Stimulated activated CD8-positive, alpha-beta memory T cell treated with anti-CD3 and anti-CD28 coated beads, Interleukin-4, amount 100 ng/mL, for 1 hour (primary cell): ENCODE measurements at places on chromosomes 7 and 10.

DNA sequence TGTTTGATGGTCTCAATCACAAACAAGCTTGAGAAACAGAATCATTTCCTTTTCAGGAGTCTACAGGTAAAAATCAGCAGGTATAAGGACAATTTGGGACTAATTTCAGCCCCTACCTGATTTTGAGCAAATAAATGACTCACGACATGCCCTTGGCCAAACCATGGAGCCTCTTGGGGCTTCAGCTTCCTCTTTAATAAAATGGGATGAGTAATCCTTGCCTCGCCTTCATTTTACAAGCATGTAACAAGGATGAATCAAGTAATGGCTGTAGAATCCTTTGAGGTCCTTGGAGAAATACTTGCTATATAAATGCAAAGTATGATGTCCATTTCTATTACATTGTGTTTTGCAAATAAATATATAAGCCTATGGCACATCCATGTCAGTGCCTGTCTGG is 212.8 kb upstream of the PODXL start:
- no peak for DNase-seq

DNA sequence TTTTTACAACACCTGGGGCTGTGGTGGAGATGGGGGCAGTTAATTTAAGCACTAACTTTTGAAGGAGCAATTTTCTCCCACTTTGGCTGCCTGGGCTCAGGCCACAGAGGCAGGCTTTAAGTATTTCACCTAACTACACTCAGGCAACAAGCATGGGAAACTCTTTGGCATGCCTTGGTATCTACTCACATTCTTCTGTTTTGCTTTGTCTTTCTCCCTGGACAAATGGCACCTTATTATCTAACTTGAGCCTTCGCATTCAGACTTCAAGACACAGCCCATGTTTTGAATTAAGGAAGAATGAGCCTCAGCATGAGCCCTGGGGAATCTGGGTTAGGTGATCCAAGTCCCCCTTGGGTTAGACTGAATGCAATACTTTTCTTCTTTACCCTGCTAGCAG is 31.8 kb upstream of the BMPER start:
- no peak for DNase-seq

DNA sequence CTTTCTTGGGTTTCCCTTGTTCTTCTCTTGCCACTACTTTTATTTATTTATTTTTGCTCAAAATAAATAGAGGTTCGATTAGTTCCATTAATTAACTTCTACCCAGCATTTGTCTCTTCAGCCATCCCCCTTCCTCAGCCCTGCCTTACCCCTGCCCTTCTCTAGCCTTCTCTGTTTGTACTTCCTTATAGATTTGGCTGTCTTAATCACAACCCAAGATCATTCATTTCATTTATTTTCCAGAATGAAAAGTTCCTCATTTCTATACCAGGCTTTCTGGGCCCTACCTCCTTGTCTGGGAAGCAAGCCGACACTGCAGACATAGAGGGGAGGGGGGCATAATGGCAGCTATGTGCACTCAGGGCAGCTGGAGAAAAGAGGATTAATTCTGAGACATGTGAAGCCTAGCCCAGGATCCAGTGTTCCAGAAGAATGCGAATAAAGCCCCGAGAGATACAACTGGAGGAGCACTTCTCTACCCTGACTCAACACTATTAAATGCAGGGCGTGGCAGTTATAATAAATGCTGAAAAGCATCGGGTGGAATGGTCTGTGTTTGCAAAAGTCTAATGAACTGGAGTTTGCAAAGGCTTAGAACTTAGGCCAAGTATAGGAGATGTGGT is 6.4 kb upstream of the PDCD4 start:
- DNase-seq, result no peak

DNA sequence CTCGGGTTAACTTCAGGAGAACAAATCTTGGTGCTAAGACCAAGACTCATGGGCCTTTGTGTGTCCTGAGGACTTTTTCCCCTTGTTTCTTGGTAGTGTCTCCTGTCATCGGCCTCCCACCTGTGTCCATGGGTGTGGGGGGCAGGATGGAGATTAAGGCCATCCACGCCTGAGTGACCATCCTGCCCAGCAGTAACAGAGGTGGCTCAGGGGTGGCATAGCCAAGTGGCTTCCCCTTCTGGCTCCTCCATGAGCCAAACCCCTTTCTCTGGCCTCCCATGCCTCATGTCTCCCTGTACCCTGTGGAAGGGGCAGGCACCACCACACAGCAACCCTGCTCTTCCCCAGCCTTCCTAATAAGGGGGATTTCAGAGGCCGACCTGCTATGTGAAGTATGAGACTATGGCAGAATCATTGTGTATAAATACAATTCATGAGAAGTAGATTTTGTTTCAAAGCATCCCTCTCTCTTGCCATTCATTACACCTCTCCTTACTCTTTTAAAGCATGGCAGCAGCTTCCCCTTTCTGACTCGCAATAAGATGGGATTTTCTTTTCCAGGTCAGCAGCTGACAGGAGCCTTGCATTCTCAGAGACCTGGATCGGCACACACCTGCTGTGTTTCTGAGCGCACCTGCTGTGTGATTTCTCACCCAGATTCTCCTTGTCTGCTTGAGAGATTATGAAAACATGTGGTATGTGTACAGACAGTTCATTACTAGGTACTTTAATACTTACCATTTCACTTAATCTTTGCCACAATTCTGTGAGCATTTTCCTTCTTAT is 102.5 kb downstream of the XPNPEP1 start:
- DNase-seq, result no peak

GRCh38 chr7:54799792-54800191 is 40.8 kb upstream of the SEC61G start:
- no peak for DNase-seq

- DNase-seq, result no peak
These were observed 16.5 kb upstream of the NT5C3A start for GRCh38 chr7:33079096-33079495.

DNA sequence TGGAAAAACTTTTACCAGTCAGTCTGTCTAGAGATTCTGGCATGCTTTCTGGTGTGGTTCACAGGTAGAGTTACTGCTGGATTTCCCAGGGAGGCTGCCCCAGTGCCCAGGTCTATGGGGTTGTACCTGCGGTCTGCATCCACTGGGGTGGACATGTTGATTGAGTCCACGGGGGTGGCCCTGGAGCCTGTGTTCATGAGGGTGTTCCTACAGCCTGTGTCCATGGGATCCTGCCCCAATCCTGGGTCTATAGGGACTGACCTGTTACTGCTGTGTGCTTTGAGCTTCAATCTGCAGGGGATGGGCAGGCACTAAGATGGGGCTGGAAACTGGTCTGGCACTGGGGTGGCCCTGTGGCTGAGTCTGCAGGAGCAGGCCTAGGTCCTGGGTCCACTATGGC is 54.5 kb upstream of the PRPS1L1 start:
- no peak for DNase-seq

DNA sequence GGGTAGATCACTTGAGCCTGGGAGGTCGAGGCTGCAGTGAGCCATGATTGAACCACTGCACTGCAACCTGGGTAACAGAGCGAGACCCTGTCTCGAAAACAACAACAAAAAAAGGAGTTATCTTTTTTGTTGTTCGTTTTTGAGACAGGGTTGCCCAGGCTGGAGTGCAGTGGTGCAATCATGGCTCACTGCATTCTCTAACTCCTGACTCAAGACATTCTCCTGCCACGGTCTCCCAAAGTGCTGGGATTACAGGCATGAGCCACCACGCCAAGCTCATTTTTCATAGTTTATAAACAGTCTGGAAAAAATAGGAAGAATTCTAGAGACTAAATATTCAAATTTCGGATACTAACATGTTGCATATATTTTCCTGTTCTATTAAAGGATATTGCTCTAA is 29.4 kb downstream of the SFXN4 start:
- DNase-seq, result no peak

GRCh38 chr7:157442993-157443831 is 106.4 kb downstream of the DNAJB6 start:
- DNase-seq, result no peak

DNA sequence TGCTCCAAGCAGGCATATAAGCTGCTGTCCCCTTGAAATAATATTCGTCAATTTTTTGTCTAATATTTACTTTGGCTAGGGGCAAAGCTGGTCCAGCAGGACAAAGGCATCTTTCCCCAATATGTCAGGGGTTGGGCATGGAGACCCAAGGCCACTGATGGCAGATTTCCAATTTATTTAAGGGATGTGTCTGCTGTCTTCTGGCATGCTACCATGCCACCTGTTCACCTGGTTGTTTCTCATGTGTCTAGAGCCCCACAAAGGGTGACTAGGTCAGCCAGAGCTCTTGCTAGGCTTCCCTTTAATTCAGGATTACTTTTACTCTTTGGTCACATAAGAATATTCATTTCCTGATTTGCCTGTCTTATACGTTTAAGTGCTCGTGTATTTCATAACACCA is 22.1 kb upstream of the SYPL1 start:
- no peak for DNase-seq

DNA sequence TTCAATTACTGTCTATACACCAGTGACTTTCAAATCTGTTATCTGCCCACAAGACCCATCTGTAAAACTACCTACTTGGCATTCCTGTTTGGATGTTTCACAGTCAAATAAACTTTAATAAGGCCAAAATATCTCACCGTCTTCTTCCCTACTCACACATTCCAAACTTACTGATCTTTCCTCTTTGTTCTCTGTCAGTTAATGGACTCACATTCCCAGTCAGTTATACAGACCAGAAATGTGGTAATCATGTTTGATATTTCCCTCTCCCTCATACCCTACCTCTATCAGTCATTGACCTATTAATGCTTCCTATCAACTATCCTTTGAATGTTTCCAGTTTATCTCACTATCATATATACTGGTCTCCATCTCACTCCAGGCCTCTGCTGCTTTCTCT is 28.5 kb upstream of the HDAC9 start:
- DNase-seq, result no peak

GRCh38 chr10:79417731-79418130 is 27.7 kb downstream of the ZCCHC24 start:
- no peak for DNase-seq

DNA sequence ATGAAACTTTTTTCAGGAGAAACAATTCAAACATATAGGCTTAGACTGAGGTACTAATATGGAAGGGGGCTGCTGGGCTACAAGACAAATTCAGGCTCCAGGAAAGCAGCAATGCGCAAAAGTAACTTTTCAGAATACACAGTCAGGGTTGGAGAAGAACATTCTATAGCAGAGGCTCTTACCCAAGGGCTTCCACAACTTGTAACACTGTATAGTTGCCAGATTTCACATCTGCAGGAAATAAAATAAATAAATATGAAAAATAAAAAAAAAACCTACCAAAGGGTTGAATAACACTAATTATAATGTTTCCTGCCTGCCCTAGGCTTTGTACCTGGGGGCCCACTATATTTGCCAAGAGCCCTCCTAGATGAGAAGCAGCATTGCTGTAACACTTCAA is 14.3 kb downstream of the MMS19 start:
- no peak for DNase-seq

DNA sequence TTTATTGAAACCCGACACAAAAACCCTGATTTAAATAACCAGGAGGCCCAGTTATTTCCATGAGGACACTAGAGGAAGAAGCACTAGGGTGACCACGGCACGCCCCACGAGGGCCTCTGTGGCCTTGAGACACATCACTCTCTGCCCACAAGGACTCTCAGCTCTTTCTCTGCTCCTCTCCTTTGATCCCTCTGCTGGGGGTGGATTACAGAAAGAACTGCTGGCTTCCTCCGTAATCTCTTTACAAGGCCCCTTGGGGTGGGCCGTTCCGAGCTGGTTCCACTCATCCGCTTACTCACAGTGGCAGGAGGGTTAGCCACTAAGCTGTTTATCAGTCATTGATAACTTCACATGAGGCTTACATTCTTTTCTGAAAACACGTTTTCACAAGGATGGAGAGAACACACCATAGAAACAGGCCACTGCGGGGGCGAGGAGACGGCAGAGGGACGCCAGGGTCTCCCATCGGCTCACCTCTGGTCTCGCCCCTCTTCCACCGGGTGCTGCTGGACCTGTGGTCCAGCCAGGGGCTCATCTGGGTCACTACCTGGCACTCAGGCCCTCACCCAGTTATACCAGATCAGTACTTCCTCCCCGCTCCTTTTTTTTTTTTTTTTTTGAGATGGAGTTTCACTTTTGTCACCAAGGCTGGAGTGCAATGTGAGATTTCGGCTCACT is 17.6 kb upstream of the PFKFB3 start:
- no peak for DNase-seq

- DNase-seq, result no peak
These were observed 493 bp downstream of the ZMIZ2 start for GRCh38 chr7:44748948-44749731.

DNA sequence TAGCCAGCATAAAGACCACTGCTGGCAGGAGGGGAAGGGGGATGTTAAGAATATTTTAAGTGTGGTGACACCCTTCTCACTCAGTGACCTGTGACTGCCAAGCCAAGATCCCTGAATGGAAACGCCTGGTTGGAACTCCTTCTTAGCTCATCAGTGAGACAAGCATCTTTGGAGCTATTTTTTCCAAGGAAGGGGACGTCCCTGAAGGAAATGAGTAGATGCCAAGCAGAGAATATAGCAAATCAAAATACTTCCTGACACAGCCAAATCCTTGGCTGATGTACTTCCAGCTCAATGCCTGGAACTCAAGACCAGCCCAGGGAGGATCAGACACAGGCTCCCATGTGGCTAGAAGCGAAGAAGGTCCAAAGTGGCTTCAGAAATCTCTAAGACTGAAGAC is 82.2 kb downstream of the SORBS1 start:
- no peak for DNase-seq

DNA sequence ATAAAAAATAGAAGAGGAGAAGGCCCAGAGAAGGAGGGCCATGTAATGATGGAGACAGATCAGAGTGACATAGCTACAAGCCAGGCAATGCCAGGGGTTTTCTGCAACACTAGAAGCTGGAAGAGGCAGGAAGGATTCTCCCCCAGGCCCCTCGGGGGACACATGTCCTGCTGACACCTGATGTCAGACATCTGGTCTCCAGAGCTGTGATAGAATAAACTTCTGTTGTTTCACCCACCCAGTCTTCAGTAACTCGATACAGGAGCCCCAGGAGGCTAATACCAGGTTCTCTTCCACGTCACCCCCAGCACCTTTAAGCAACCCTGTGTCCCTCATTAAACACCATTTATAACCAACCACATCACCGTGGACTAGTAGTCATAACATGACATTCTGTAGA is 94.9 kb downstream of the TMEM130 start:
- DNase-seq, result no peak

GRCh38 chr7:129828078-129828762 is 124.5 kb downstream of the UBE2H start:
- no peak for DNase-seq

GRCh38 chr7:28774261-28774988 is 183.7 kb downstream of the TRIL start:
- DNase-seq, result no peak

DNA sequence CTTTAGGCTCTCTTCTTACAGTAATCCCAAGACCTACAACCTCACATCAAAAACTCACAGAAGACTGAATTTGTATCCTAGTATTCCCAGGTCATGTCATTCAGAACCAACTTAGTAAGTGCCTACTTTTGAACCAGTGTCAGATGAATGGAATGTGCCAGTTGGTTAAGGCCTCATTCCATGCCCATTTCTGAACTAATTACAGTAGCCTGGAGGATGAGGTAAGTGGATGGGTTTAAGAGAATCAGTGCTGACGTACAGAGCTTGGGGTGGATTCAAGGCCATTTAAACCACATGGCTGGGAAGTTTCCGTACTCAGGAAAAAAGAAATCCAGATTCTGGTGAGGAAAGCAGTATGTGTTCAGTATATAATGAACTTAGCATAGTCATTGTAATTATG is 21.9 kb upstream of the FOXP2 start:
- DNase-seq, result no peak
